ENCODE measurements at places on chromosomes 2 and 18.

DNA sequence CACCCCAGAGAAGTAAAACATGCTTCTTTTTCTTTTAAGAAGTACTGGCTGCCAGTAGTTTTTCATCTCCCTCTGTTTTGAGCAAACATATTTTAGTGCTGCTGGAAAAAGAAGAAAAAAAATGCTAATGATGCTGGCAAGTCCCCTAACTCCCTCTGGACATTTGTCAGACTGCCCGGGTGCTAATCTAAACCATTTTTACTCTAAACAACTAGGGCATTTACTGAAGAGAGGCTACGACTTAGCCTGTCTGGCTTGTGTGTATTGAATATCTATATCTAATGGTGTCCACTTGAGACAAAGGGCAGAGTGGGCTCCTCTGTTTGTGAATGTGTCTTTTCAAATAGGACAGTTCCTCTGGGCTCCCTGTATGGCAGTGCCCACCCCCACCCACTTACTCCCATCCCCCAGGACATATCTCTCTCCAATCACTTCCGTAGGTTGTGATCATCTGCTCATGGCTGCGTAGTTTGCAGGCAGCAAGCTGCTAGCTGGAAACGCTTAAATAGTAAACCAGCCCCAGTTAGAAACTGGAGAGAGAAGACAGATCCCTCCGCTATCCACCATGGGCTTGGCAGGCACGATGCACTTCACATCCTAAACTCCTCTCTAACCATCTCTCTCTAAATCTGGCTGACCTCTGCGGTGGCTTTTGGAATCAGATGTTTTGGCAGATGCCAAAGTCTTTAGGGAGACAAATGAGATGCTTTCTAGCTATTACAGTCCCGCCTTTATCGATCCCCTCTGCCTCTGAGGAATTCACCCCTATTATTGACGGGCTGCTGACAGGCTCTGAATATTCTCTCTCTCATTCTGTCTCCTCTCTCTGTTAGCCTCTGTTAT is 58.3 kb downstream of the DOCK10 start:
- no peak for DNase-seq

- DNase-seq, result no peak
Observed at GRCh38 chr2:45184606-45185005, 175.4 kb upstream of the SIX2 start.

GRCh38 chr2:190270298-190270697 is 49.3 kb downstream of the HIBCH start:
- no peak for DNase-seq

DNA sequence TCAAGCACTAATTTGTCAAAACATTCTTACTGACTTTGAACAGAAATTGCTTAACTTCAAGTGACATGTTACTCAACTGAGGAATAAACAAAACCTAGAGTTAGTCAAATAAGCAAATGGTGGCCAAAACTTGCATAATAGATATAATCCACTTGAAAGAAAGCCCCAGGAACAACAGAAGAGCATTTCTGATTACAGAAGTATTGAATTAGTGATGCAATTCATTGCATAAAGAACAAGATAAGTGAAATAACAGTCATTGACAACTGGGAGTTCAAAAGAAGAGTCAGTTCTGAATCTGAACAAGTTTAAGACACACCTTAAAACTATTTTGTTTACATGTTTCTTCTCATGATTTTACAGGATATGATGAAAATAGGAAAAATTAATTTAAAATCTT is 30.8 kb downstream of the COBLL1 start:
- no peak for DNase-seq

DNA sequence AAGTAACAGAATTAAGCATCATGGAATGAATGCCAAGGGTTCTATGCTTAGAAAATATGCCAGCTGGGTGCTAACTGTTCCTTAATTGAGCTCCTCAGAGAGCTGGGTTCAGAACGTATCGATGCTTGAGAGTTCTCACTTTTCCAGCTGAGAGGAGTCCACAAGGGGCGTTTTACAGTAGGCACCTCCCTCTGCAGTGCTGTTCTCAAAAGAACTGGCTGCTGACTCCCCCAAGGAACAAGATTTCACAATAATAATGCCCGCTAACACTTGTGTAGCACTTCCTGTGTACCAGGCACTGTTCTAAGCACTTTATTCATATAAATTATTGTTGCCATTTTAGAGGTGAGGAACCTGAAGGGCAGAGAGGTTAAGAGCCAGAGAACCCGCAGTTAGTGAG is 18.1 kb upstream of the TMEM237 start:
- no peak for DNase-seq

DNA sequence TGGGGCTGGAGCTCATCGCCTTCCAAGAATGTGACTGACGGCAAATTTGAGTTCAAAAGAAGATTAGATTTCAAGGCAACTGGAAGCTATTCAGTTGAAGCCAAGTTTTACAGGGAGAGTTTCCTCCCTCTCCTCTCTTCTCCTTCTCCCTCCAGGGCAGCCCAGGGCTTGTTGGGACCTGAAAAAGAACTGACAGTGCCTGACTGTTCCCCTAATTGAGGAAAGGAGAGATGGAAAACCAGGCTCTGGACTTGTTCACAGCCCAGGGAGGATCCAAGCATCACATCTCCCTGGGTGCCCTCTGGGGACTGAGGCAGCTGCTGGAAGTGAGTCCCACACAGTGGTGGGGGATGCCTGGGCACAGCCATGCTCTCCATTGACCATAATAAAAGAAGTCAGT is 88.1 kb downstream of the THNSL2 start:
- no peak for DNase-seq

GRCh38 chr2:47041063-47041462 is 114.0 kb downstream of the STPG4 start:
- no peak for DNase-seq

- DNase-seq, result no peak
Observed at GRCh38 chr2:219748671-219749570, 121.5 kb downstream of the SLC4A3 start.

GRCh38 chr2:108548208-108549003 is 14.1 kb downstream of the LIMS1 start:
- no peak for DNase-seq

DNA sequence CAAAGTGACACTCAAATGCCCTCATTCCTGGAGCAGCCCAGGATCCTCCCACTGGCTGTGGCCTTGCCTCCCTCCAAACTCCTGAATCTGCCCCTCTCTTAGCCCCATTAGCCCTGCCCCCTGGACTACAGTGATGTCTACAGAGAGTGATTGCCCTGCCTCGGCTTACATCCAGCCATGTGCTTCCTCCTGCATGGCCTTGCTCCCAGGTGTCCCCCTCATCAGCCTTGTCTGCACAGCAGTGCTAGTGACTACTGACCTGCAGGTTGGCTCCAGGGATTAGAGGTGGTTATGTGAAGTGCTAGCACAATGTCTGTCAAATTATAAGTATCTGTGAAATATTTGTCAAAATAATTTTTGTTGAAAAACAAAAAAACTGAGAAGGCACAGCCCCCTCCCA is 259.1 kb upstream of the MYT1L start:
- no peak for DNase-seq

GRCh38 chr2:118902266-118903028 is 39.5 kb upstream of the MARCO start:
- DNase-seq, result no peak

DNA sequence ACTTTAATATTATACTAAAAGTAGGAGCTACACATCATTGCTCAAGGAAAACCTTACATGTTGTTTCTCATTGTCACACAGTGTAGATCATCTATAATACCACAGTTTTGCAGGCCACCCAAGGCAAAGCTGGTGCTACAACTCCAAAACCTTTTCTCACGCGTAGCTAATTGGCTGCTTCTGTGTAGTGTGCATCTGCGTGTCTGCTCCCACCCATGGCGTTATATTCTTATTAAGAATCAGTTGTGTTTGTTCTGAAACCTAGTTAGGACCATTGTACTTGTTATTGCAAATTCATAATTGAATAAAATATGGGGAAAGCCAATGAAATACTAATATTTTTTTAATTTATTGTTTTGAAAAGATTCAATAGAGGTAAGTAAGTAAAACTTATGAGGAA is 83.9 kb downstream of the RBM43 start:
- DNase-seq, result no peak
